ENCODE measurements at places on chromosomes 13 and 19.

GRCh38 chr19:7554565-7554964 is 19.0 kb downstream of the PNPLA6 start:
- no peak for DNase-seq

- no peak for DNase-seq
Observed at GRCh38 chr13:84973661-84974060, 825.6 kb downstream of the SLITRK6 start.

DNA sequence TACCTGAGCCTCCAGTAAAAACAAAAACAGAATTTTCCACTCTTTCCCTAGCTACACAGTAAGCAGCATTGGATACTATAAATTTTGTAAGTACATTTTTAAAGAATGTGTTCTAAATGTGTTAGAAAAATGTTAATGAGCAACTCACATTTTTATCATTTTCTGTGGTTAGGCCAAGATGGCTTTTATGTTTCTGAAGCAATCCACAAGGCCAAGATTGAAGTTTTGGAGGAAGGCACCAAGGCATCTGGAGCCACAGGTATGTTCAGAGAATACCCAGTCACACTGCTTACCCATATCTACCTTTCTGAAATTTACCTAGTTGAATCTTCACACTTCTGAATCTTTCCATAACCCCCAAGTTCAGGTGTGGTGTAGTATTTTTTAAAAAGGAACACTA is 21.6 kb downstream of the SERPINE3 start:
- DNase-seq = no peak

GRCh38 chr13:77800219-77800618 is 102.7 kb downstream of the SLAIN1 start:
- DNase-seq = no peak

- no peak for DNase-seq
Observed at GRCh38 chr13:50033725-50034124, 18.5 kb downstream of the KCNRG start.

DNA sequence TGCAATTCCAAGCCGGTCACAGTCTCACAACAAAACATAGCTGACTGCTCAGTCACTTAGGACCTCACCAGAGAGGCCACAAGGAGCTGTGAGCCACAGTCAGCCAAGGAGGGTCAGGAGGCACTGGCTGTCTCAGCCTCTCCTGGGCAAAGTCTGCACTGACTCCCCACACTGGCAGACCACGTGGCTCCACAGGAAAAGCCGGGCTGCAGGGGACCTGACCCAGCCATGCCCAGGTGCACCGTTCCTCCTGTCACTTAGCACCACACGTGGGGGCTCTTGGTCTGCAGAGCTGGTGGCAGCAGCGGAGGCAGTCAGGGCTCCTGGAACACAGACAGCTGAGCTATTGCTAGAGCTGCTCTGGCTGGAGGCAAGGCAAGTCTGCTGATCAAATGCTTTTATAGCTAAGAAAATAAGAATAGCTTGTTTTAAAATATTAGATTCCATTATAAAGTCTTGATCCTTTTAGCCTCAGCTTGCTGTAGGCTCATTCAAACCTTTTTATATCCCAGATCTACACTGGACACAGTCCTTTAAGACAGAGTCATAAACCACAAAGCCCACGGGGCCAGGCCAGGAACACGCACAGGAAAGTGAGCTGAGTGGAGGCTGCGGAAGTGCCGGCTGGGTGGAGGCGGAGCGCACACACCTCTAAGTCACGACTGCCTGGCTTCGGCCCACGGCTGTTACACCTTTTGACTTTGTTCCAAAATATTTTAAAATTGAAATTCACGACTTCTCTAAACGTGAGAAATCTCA is 744.1 kb downstream of the UQCRFS1 start:
- peak; percentile 23 for DNase-seq

- DNase-seq = peak; percentile 35
Observed at GRCh38 chr13:40438999-40439797, 227.2 kb downstream of the FOXO1 start.

DNA sequence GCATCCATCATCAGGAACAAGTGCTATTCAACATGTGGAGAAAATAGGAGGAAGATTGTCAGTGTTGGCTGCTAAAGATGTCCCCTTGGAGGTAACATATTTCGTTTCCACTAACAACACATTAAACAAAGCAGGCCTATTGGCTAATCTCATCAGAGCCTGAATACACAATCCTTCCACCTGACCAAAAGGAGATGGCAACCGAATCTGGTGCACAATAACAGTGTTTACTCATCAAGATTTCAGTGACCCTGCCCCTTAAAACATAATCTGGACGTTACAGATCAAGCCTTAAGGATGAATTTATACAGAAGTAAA is 582.5 kb downstream of the EFNB2 start:
- DNase-seq = no peak

DNA sequence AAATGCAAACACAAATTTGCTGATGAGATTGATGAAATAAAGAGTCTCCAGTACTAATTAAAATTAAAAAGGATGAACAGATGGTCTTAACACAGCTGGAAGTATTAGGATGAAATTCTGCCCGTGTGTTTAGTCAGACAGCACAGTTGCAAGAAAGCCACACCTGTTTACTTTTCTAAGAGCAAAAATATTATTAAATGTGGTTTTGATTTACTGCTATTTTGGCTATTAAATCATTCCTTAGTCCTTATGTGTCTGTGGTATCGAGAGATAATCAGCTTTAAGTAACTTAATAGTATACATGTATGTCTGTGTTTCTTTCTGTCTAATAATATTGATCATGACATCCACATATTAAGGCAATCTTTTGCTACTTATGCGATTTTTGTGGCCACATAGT is 494.9 kb downstream of the GPC6 start:
- DNase-seq = no peak

DNA sequence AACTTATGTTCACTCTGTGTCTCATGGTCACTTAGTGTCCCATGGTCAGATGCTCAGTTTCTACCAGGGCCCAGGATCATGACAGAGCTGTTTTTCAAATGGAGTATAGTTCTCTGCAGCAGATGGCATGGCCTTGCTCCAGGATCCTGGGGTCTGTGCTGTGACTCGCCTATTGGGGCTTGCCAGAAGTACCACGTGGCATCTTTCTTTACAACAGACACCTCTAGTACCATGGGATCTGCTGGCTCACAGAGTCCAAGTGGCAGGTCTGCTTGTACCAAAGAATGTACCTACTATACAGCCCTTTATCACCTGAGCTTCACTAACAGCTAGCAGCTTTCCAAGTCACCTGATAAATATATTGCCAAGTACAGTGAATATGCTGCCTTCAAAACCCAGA is 6.0 kb upstream of the RNF6 start:
- no peak for DNase-seq

DNA sequence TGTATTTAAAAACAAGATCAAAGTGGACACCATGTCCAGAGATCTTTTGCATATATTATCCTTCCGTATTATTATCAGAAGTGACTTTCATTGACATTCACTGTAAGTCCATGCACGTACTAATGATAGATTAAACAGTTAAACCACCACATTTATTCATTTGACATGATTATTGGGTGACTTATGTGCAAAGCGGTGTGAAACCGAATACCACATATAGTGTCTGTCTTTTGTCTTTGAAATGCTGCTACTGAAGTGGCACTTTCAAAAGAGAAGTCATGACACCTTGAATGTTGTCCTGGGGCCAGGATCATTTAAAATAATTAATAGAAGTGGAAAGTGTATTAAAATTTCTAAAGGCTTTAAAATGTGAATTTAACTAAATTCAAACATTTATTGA is 100.1 kb downstream of the ERCC5 start:
- DNase-seq = no peak

DNA sequence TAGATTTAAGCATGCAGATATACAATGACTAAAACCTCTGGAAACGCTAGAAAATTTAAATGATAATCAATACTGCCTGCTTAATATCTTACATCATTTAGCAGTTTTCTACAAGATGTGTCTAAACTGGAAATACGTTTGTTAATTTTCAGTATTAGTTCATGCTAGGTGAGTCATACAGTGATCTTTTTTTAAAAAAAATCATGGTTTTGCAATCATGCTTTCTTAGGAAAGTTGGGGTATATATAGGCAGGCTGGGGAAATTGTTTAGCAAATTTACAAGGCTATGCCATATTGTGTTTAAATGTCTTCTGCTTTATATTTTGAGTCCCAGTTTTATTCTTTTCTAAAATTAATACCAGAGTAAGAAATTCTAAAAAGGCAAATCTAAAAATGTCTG is 245.4 kb upstream of the SPRY2 start:
- DNase-seq = no peak

GRCh38 chr19:10871711-10872545 is 575 bp downstream of the CARM1 start:
- peak; percentile 51 for DNase-seq

DNA sequence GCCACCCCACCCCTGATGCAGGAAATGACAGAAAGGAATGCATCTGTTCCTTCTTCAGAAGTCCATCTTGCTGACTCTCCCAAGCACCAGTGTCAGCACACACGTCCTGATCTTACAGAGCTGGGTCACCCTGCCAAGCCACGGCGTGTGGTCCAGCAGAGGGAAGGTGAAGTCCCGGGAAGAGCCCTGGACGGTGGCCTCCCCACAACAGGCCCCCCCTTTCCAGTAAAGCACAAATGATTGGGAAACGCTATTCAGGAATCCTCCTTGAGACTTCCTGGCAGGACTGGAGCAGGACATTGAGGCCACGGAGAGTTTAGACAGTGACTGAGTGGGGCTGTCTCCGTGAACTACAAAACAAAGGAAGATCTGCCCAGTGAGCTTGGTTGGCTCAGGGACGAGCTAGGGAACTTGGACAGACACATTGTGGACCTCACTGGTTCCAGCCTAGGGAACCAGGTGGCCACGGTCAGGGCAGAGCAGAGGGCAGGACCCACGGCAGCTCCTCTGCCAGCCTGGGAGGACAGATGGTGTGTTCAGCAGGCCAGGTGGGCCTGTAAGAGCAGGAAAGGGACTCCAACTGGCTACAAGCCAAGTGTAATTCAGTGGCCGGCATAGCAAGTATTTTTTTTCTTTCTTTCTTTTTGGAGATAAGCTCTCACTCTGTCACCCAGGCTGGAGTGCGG is 41.7 kb downstream of the ELL start:
- DNase-seq = no peak

- DNase-seq = no peak
Observed at GRCh38 chr13:44429311-44429710, 55.7 kb downstream of the SERP2 start.

DNA sequence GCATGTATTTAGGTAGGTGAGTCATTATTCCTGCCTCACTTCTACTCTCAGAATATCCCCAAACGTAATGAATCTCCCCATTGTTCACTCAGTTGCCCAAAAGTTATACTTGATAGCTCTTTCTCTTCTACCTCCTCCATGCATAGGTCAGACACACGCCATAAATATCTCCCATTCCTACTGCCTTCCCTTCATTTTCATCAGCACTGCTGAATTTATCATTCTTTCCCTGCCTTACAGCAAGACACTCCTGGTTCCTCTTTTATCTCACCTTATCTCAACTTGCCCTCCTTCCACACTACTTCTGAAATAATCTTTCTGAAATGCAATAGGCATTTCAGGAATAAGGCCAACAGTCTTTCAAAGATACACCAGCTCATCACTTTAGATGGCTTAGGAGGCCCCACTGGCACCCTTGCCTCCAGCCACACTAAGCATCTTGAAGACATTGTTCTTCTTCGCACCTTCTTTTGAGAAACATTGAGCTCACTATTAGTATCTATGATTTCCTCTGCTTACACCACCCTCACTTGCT is 333.9 kb downstream of the MYO16 start:
- DNase-seq = no peak

GRCh38 chr13:46797501-46798237 is 708 bp upstream of the ESD start:
- DNase-seq = no peak

DNA sequence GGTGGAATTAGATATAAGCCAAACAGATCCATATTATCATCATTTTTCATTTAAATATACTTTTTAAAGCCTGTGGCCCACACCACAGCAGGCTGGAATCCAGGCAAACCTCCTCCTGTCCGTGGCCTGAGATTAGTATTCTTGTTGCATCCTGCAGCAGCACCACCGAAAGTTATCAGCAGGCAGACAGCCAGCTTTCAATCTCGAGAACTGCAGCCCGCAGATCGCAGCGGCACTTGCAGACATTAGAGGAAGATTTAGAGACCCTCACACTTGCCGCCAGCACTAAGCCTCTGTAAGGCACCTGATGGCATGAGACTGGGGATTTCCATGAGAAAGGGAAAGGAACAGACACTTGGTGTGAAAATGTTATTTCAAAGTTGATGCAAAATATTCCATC is 7.4 kb downstream of the DHRS12 start:
- no peak for DNase-seq

All from activated CD4-positive, alpha-beta T cell treated with anti-CD3 and anti-CD28 coated beads for 48 hours (primary cell).